ENCODE measurements at places on chromosomes 3 and 15.

GRCh38 chr3:30188713-30189112 is 417.7 kb upstream of the TGFBR2 start:
- DNase-seq = no peak

GRCh38 chr3:27584874-27585273 is 100.7 kb upstream of the SLC4A7 start:
- DNase-seq = no peak

DNA sequence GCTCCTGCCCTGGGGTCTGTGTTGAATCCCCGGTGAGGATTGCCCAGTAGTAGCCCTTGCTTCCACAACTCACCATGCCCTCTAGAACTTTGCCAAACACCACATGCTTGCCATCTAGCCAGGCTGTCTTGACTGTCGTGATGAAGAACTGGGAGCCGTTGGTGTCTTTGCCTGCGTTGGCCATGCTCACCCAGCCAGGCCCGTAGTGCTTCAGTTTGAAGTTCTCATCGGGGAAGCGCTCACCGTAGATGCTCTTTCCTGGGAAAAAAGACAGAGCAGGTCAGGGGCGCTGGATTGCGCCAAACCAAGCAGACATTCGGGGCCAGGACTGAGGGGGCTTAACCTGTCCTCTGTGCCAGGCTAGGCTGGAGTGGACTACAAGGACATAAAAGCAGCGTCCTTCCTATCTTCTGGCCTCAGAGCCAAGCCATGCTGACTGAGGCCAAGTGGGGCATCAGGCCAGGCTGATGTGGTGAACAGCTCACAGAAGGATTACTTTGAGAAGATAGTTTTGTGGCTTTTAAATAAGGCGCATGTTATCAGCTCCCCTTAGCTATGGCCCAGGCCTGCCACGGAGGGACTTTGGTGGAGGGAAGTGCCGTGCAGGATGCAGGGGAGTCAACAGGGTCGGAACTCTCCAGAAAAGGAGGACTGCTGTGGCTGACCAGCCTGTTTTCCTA is 5.3 kb downstream of the SNX22 start:
- peak; percentile 45 for DNase-seq

- no peak for DNase-seq
These were observed 629.1 kb downstream of the MECOM start for GRCh38 chr3:169034401-169034800.

DNA sequence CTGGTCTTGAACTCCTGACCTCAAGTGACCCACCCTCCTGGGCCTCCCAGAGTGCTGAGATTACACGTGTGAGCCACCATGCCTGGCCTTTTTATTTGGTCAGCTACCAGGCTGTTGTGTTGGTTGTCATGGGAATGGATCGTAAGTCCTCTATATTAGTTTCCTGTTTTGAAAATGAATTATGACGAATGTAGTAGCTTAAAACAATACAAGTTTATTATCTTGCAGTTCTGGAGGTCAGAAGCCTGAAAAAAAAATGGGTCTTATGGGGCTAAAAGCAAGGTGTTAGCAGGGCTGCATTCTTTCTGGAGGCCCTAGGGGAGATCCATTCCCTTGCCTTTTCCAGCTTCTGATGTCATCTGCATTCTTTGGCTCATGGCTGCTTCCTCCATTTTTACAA is 25.1 kb upstream of the HERC1 start:
- DNase-seq = no peak

GRCh38 chr15:67228286-67228685 is 26.2 kb downstream of the AAGAB start:
- no peak for DNase-seq

- no peak for DNase-seq
These were observed 82.0 kb downstream of the DPPA2 start for GRCh38 chr3:109234300-109234699.

DNA sequence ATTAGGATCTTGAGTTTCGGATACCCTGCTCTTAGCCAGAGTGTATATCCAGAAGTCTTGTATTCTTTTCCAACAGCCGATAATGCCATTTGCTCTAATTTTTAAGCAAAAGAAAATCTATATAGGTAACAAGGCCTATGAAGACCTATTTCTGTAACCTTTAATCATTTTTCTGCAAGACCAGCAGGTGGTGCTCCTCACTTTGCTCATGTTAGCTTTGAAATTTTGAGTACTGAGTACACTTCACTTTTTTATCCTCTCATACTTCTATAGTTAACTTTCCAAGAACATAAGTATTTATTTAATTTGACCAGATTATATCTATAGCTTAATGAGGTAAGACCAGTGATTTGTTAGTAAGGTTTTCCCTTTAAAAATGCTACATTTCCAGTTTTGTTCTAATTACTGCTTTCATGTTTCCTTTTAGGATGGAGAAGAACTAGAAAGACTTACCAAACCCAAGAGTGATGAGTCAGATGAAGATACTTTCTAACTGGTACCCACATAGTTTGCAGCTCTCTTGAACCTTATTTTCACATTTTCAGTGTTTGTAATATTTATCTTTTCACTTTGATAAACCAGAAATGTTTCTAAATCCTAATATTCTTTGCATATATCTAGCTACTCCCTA is 20.5 kb downstream of the SLC35A5 start:
- DNase-seq = peak; percentile 45
